ENCODE measurements at places on chromosomes 7 and 10.

GRCh38 chr10:102770108-102770482 lies 26.3 kb downstream of the WBP1L start:
- ATAC-seq: no peak

- ATAC-seq: 0 out of 3 replicates have a peak, but pooled peaks have one; percentile 19
These were observed 80.4 kb downstream of the ADK start for GRCh38 chr10:74231375-74231774.

DNA sequence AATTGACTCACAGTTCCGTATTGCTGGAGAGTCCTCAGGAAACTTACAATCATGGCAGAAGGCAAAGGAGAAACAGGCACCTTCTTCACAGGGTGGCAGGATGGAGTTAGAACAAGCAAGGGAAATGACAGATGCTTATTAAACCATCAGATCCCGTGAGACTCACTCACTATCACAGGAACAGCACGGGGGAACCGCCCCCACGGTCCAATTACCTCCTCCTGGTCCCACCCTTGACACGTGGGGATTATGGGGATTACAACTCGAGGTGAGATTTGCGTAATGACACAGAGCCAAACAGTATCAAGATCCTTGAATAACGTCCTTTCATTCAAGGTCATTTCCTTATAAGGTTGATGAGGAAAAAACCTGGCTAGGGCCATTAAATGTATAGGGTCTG lies 176.6 kb downstream of the TPK1 start:
- no peak for ATAC-seq

DNA sequence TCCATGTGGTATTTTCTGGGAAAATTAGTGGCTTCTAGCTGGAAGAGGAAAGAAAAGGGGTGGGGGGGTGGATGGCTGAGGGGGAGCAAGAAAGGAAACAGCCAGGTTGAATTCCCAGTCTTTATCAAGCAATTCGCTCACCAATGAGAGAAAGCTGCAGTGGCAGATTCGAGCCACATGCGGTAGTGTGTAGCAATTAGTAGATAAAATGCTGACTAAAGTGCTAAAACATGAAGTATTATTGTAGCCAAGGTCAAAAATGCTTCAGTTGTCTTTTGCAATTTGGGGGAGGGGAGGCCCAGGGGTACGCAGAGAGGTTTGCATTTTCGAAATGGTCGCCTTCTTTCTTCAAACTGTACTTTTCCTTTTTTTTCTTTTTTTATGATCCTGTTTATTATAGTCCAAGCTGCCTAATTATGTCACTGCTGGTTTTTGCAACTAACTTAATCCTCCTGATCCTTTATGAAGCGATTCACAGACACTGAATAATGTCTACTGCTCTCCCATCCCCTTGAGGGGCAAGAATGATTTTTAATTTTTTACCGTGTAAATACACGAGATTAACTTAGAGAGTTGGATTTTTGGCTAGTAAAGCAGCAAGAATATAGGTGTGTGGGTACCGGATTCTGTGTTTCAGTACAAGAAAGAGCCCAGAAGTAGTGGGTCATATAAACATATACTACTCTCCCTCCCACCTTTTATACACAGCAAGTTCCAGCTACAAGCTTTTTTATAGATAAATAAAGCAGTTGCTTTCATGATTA lies 3.6 kb upstream of the ARID5B start:
- no peak for ATAC-seq

- no peak for ATAC-seq
These were observed 142.8 kb downstream of the LRRC4 start for GRCh38 chr7:127888411-127888810.

- no peak for ATAC-seq
These were observed 83.1 kb upstream of the HABP2 start for GRCh38 chr10:113469796-113470195.

DNA sequence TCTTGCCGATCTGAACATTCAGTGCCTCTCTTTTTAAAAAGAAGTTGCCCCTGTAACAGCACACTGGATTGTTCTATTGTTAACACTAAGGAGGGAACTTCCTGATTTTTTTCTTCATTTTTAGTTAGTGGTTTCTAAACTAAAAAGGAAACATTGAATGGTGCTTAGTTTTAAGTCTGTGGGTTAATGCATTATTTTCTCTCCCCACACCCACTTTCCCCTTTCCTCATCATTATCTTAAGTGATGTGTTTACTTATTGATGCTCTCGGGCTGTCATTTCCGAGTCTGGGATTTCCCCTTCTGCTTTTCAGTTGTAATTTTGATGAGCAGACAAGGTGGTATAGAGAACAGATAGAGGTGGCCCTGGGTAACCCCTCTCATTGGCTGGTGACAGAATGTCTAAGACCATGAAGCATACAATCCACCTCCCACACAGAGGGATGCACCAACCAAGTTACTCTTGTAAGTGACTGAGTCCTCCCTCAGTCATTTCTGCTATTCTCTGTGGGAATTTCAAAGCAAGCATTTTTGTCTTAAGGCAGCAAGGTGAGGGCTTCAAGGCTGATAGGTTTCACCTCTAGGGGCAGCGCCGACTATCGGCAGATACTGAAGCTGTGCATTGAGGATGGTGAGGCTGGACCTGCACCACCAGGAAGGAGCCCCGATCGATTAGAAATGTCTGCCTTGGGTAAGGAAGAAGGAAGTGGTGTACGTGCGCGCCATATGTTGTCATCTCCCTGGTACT lies 49.5 kb downstream of the CHN2 start:
- 0 out of 3 replicates have a peak, but pooled peaks have one; percentile 35 for ATAC-seq

GRCh38 chr7:149293946-149294633 lies 32.1 kb downstream of the ZNF783 start:
- ATAC-seq: no peak

DNA sequence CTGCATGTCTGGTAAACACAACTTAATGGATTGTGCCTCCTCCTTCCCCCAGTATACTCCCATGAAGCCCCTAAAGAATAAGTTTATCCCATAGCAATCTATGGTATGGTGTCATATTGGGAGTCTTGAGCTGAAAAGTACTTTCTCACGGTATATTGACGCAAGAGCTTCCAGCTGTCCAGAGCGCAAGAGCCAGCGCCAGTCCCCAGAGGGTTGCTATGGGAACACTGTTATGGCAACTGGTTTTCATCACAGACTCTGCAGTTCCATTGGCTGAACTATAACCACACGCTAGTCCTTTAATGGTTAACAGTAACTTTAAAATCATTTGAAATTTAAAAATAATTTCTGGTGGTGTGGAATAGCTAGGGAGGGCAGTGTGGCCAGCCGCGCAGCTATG lies 46.9 kb downstream of the PRPF18 start:
- ATAC-seq: peak; percentile 27

GRCh38 chr10:49217645-49218044 lies 29.5 kb upstream of the TMEM273 start:
- no peak for ATAC-seq

- no peak for ATAC-seq
These were observed 299.9 kb upstream of the LRRTM3 start for GRCh38 chr10:66625709-66626590.

DNA sequence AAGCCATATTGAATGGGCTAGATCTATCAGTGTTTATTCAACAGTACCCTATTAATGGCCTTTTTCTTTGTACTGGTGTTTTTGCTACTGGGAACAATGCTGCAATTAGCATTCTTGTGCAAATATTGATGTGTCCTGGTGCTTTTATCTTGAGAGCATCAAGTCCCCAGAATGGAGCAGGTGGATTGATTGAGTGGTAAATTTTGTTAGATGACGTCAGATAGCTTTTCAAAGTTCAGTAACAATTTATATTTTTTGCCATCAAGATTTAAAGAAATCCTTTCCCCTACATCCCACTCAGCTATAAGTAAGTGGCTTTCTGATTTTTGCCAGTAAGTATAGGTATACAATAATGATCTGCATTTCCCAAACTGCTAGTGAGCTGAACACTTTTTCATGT lies 63.4 kb upstream of the SYPL1 start:
- no peak for ATAC-seq
